Hippocampal formation (tissue), 2 donors: ENCODE measurements at places on chromosomes 4 and X.
A peak's percentile ranks its signal among the peaks of the same experiment; 100 is the strongest.

DNA sequence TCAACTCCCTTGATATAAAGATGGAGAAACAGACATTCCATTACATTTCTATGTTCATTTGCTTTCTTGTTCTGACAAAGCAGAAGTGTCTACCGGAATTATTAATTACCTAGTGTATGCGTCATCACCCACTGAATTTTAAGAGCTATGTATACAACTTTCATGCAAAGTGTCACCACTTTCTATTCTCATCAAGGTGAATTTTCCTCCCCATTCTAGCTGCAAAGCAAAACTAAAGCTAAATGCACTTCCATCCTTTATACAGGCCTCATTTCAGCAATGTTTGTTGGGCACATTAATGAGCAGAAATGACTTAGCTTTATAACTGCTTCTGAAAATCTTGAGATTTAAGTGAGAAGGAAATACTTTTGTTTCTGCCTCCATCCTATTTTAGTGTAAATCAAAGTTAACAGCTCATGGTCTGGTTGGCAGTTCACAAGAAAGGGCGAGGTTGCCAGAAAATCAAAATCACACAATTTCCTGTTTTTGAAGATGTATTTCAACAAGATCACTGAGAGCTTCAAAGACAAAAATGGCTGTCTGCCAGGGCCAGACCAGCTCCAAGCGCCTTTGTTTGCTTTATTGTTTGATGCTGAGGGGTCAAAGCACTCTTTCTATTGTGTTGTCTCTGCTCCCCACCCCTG lies 7.2 kb upstream of the FAM9C start:
- DNase-seq, result no peak

- DNase-seq, result peak; percentile 48
Observed at GRCh38 chr4:121726642-121727268, 30.0 kb upstream of the ANXA5 start.

GRCh38 chr4:144757969-144758368 lies 112.0 kb downstream of the HHIP start:
- DNase-seq, result no peak

DNA sequence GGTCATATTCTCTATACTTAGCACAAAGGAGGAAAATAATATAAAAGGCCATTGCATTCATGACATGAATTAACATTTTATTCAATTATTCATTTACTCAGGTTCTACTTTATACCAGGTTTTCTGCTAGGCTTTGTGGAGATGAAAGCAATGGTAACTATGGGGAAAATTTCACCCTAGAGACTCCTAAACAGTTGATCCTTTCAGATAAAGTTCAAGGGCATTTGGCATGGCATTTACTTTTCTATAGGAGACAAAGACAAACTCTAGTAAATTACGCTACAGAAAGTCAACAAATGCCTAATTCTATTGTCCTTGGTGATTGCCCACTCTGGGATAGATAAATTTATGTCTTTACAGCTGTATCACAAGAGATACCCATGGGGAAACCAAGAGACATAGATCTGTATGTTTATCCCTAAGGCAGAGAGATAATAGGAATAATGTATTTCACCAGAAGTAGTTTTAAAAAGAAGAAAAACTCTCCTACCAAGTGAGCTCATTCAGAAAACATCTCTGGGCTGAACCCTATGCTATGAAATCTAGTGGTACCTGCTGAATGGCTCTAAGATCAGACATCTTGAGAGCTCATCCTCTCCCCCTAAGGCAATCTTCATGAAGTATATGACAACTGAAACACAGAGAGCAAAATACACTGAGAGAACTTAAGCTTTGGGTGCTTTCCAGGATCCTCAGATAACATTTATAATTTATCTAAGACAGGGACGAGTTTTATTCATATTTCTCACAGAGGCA lies 316.7 kb downstream of the ANTXR2 start:
- DNase-seq, result no peak

DNA sequence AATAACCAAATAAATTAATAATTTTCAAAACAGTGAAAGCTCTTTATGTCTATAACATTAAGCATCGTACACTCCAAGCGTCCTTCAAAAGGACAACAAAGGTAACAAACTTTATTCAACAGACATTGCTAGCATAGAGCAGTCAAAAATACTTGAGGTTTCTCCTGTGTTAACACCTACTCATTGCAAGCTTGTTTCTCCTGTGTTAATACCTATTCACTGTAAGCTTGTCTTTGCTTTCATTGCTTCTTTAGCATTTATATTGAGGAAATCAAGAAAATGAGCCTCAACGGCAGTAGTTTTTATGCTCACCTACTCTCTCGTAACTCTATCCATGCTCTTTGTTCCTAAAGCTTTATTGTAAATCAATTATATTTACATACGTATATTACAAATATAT lies 3.5 kb downstream of the SPOCK3 start:
- DNase-seq, result no peak

GRCh38 chrX:103373581-103373980 lies 2.8 kb upstream of the BEX3 start:
- DNase-seq, result no peak

DNA sequence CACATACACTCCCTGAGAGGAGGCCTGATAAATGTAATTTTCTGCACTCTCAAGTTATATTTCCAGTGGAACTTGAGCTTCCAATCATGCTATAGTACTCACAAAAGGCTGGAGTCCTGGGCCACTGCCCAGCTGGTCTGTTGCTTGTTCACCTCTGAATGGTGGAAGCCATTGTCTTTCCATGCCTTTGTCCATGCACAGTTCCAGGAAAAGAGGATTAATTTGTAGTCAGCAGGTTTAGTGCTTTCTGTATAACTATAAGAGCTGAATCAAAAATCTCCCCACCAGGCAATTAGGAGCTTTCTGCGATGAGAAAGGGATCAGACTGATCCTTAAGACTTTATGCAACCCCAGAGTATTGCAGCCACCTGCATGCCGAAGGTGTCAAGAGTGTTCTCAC lies 195.4 kb upstream of the PGRMC2 start:
- no peak for DNase-seq

DNA sequence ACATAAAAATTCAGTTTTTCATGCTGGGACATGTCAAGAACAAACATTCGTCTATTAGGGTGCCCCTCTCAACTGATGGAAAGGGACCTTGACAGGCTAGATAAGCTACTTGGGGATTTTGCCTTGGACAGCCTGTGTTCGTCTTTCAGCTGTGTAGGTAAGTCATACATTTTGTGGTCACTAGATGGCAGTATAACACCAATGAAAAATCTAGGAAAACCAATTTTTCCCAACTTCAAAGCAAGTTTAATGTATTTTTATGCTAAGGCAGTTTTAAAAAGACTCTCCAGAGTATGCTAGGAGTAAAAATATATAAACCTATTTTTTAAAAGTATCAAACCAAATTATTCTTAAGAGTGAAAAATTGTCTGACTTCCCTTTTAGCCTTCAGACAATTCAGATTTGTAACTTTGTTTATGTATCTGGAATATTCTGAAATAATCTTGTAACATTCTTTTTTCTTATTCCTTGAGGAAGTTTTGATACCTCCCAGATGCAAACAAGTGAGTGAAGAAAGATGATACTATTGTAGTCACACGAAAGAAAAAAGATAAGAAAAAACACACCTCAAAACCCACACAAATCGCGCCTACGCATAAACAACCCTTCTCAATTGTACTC lies 158.3 kb downstream of the CPE start:
- peak; percentile 50 for DNase-seq

GRCh38 chr4:89364541-89364940 lies 56.9 kb upstream of the GPRIN3 start:
- DNase-seq, result no peak

DNA sequence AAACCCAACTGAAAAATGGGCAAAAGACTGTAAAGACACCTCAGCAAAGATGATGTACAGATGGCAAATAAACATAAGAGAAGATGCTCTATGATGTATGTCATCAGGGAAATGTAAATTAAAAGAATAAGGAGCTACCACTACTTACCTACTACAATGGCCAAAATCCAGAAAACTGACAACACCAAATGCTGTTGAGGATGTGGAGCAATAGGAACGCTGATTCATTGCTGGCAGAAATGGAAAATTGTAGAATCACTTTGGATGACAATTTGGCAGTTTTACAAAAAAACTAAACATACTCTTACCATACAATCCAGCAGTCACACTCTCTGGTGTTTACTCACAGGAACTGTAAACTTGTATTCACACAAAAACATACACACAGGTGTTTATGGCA lies 222.3 kb upstream of the LDB2 start:
- no peak for DNase-seq

- no peak for DNase-seq
Observed at GRCh38 chr4:180153587-180153986, 2089.6 kb upstream of the TENM3 start.

- no peak for DNase-seq
Observed at GRCh38 chr4:71268166-71268565, 70.7 kb upstream of the SLC4A4 start.

GRCh38 chrX:12950851-12951594 lies 23.9 kb upstream of the TMSB4X start:
- DNase-seq, result no peak

- no peak for DNase-seq
Observed at GRCh38 chr4:38002451-38003071, 42.4 kb downstream of the PTTG2 start.

DNA sequence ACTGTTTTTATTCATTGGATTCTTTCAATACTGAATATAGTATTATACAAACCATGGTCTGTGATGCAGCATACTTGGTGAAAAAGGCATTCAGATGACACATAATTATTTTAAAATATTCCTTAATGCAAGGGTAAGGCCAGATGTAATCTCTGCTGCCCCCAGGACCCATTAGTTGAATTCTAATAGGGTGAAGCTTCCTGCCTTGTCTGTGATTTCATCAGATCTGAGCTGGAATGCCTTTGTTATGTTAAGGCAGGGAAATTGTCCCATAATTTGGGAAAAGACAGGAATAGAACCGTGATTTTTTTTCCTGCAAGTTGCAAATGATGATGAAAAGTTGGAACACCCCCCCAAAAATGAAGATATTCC lies 26.1 kb downstream of the ZRSR2 start:
- DNase-seq, result no peak

DNA sequence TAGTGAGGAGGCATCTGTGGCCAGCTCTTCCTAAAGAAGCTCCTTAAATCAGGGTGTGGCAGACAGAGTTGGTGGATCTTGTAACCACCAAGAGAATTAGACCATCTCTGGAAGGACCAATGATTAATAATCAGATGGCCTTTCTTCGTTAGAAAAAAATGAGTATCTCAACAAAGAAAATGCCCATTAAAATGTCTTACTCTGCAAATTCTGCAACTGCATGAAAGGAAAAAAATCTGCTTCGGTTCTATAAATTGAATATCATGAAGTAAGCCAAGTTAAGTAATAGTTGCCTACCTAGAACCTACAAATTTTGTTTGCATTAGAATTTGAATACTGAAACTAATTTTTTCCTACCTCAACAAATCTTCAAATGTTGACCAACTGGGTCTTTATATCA lies 4.2 kb upstream of the DCLK2 start:
- no peak for DNase-seq

GRCh38 chr4:36115312-36115711 lies 129.0 kb downstream of the ARAP2 start:
- DNase-seq, result no peak

GRCh38 chr4:169338241-169338640 lies 67.5 kb upstream of the SH3RF1 start:
- DNase-seq, result no peak

- DNase-seq, result no peak
Observed at GRCh38 chr4:73575660-73576059, 44.6 kb downstream of the RASSF6 start.

- no peak for DNase-seq
Observed at GRCh38 chr4:183376381-183376780, 54.2 kb upstream of the CLDN24 start.

- no peak for DNase-seq
Observed at GRCh38 chr4:140928880-140929279, 172.7 kb upstream of the TBC1D9 start.

DNA sequence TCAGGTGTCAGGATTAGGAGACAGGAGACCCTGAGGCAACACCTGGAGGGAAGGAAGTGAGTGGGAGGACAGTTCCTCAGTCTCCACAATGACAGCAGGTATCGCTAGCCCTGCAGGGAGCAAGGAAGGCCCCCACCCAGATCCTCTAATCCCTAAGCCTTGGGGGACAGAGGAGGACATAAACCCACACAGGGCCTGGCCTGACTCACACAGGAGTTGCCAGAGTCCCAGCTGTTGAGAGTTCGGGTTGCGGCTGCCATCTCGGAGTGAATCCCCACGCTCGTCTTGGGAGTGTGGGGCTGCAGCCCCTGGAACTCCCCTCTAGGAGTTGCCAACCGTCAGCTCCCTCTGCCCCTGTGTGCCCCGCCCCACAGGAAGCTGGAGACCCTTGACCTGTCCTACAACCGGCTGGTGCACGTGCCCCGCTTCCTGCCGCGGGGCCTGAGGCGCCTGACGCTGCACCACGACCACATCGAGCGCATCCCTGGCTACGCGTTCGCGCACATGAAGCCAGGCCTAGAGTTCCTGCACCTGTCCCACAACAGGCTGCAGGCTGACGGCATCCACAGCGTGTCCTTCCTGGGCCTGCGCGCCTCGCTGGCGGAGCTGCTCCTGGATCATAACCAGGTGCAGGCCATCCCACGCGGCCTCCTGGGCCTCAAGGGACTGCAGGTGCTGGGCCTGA lies 9.2 kb upstream of the BGN start:
- no peak for DNase-seq

- DNase-seq, result no peak
Observed at GRCh38 chr4:24143741-24144140, 253.9 kb upstream of the PPARGC1A start.

- no peak for DNase-seq
Observed at GRCh38 chrX:110432906-110433215, 74.2 kb downstream of the RTL9 start.

DNA sequence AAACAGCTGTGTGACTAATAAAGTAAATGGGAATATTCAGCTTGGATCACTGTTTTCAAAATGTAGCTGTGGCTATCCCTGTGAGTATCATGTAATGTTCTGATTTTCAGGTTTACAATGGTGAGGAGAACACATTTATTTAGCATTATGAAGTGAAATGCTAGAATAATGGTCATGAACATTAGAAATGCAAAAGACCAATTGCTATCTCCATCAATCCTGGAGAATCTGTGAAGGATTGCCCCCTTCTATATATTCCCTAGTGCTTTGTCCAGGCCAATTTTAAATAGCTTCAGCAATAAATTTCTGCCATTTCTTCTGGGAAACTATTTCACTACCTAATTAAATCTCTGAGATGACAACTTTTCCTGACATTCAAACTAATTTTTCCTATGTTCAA lies 1399.1 kb downstream of the PCDH19 start:
- DNase-seq, result no peak

- DNase-seq, result peak; percentile 11
Observed at GRCh38 chr4:80072228-80072743, 743 bp downstream of the ANTXR2 start.

- DNase-seq, result no peak
Observed at GRCh38 chrX:40578039-40578695, 2.6 kb upstream of the ATP6AP2 start.

DNA sequence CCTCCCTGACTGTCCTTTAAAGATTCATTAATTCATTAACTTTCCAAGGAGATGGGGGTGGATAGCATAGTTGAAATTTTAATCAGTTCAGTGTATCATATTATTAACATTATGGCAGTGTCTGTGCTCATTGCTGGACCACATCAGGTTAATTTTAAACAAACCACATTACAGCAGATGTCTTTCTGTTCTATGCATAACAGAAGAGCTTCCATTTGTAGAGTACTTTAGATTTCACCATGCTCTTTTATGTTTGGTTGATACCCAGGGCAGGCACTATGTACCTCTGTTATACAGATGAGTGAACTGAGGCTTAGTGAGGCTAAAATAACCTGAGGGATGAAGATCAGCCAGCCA lies 41.1 kb downstream of the AFF2 start:
- no peak for DNase-seq

GRCh38 chr4:139740531-139741041 lies 75.0 kb downstream of the MGST2 start:
- DNase-seq, result peak; percentile 69
